ENCODE measurements at places on chromosomes 2 and 18.

DNA sequence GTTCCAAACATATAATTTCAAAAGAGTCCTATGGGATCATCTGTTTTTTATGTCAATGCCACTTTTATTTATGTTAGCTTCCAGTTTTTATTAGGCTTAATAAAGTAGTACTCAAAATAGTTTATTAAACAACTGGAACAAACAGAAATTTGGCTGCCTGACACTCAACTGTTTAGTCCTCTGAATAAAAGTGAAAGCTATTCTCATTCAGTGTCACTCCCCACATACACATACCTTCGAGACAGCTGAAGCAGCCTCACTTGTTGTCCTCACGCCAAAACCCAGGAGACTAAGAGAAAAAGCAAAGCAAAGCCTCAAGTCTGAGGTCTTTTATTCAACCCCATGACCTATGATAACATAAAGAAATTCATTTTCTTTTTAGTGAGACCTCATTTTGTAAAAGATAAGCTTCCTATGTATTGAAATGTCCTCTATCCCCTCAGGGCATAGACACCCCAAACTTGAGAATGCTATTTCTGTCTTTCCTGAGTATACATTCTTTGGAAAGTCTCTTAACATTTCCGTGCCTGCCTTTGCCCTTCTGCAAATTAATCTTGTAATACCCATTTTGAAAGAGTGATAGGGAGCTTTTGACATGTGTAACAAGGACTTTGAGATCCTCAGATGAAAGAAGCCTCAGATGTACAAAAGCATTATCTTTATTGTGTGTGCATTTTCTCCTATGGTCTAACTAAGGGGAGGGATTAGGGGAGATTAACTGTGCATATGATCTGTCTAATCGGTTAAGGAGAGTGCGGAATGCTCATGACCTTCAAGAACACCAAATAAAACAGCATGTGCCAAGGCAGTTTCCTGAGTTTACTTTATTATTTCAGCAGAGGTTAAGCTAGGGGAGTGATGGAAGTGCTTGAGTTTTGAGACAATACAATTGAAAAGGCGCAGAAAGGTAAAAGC, 1523.7 kb upstream of the PIK3C3 start:
- DNase-seq = no peak

- no peak for DNase-seq
These were observed 282.0 kb downstream of the CALCRL start for GRCh38 chr2:187165936-187166610.

GRCh38 chr2:43325107-43325811, 98.9 kb upstream of the ZFP36L2 start:
- DNase-seq = no peak

- DNase-seq = no peak
These were observed 372.8 kb upstream of the UBE2E3 start for GRCh38 chr2:180607514-180608049.

DNA sequence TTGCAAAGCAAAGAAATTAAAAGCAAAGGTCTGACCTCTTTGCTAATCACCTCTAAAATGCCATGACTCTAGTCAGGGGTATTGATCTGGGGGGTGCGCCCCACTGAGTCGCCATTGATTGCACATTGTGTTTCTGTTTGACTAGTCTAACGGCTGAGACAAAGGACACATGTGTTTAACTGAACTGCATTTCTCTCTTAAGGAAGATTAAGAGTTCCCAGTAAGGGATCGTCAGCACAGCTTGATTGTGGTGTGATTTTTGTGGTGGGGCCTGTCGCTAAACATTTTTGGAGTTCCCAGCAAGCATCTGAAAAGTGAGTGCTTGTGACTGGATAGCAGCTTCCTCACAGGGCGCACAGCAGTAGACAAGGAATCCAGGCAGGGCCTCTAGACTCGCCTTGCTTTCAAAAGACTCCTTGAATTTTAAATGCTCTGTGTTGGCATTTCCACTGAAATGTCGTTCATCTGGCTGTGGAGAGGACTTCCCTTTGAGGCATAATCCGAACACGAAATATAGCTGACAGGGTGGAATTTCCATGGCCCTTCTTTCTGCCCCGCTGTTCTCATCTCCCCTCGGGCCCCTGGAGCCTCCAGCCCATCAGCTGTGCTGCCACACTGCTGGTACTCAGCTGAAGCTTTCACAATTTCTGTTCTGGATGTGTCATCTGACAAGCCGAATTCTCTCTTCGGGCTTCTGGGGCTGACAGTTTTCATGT, 126.3 kb downstream of the FAM168B start:
- DNase-seq = no peak

DNA sequence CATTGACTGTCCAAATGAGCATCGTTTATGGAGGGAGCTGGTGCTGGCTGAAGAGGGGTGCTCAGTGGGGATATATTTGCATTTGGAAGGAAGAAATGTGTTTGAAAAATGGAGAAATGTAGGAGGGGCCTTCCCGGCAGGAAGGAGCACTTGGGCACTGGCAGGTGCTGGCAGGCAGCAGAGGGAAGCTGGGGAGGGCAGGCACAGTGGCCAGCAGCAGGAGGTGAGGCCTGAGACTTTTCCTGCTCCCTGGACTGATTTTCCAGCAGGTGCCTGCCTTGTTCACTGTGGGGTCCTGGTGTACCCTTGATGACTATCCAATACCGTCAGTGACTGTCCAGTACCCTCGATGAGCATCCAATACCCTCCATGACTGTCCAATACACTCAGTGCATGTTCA, 20.8 kb upstream of the HPCAL1 start:
- DNase-seq = peak; percentile 59

Data from spleen (tissue), 13 donors.